ENCODE measurements at places on chromosomes 11 and 22. TPM values are rescaled to one million over a fixed set of nuclear protein-coding genes. Genes with fewer than 3 reads are reported as not detected.

Gene PDGFB
- 21.4 TPM for total RNA-seq

DNA sequence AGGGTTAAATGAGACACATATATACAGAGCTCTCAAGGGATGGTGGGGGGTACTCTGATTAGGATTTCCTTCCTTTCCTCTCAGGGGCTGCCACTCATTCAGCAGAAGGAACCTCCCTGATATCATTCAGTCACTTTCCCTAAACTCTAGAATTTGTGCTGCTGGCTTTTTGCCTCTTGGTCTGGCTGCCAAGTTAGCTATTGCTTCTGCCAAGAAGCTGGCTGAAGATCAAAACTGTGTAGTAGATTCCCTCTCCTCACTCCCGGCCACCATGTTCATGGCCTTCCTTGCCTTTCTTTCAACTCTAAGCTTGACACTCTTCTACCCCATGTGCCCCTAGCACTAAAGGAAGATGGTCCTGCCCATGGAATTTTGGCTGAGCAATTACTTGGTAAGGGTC lies 18.7 kb downstream of the SLC6A5 start:
- H3K36me3 ChIP-seq: no peaks in the 10 kb centered on the region
- H3K4me3 ChIP-seq: no peak overlapping the region
- no peak overlapping the region for H3K27ac ChIP-seq
- no peak for DNase-seq
- peaks cover 33% of the 10 kb centered on the region for H3K27me3 ChIP-seq
- no peaks in the 10 kb centered on the region for H3K4me1 ChIP-seq

- H3K4me3 ChIP-seq: no peak overlapping the region
- H3K36me3 ChIP-seq: no peaks in the 10 kb centered on the region
These were observed 284.8 kb downstream of the CADM1 start for GRCh38 chr11:115219376-115219775.

GRCh38 chr22:48099251-48099650 lies 1336.8 kb downstream of the TBC1D22A start:
- H3K27me3 ChIP-seq: peaks cover 84% of the 10 kb centered on the region
- no peaks in the 10 kb centered on the region for H3K4me1 ChIP-seq
- H3K4me3 ChIP-seq: no peak overlapping the region
- no peaks in the 10 kb centered on the region for H3K36me3 ChIP-seq
- no peak for DNase-seq

Gene NRGN
- total RNA-seq: 1.4 TPM

Gene KCNK7
- total RNA-seq: 0.99 TPM

- H3K4me3 ChIP-seq: no peak overlapping the region
- H3K4me1 ChIP-seq: no peaks in the 10 kb centered on the region
- H3K27ac ChIP-seq: no peak overlapping the region
- no peak for DNase-seq
- no peaks in the 10 kb centered on the region for H3K27me3 ChIP-seq
These were observed 31.3 kb downstream of the MPPED1 start for GRCh38 chr22:43443152-43443471.

- H3K4me3 ChIP-seq: peak overlapping the region; percentile 98
- no peak for DNase-seq
- H3K27me3 ChIP-seq: no peaks in the 10 kb centered on the region
- H3K27ac ChIP-seq: peak overlapping the region; percentile 96
- H3K4me1 ChIP-seq: peaks cover 31% of the 10 kb centered on the region
These were observed 539 bp downstream of the SIRT3 start for GRCh38 chr11:235609-235996.

Gene STK33
- total RNA-seq: 19.0 TPM

Gene SLC17A6
- total RNA-seq: not detected

Gene CABP4
- total RNA-seq: 0.50 TPM

DNA sequence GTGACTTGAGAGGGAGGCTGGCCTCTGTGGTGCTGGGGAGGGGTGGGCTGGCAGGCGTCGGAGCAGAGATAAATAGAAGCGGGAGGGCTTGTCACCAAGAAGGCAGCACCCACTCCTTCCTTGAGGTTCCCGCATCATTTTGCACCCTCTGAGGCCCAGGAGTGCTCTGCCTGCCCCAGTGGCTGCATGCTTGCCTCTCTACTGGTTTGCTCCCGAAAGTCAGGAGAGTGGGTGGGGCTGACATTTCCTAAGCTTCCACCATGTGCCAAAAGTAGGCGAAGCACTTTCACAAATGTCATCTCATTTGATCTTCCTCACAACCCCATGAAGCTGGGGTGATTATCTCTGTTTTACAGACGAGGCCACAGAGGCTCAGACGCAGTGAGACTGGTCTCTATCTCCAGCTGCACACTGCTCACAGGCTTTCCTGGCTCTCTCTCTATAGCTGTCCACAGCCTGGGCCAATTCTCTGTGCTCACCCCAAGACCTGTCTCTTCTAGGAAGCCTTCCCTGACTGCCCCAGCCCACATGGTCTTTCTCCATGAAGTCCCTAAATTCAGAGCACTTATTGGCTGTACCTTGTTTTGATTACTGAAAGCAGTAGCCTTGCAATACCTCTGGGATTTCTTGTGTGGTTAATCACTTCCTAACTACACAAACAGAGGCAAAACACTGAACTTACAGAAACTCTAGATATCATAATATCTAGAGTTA lies 2.6 kb upstream of the UCP3 start:
- no peaks in the 10 kb centered on the region for H3K36me3 ChIP-seq
- peaks cover 7% of the 10 kb centered on the region for H3K4me1 ChIP-seq
- H3K27me3 ChIP-seq: no peaks in the 10 kb centered on the region
- DNase-seq: no peak
- H3K4me3 ChIP-seq: no peak overlapping the region

DNA sequence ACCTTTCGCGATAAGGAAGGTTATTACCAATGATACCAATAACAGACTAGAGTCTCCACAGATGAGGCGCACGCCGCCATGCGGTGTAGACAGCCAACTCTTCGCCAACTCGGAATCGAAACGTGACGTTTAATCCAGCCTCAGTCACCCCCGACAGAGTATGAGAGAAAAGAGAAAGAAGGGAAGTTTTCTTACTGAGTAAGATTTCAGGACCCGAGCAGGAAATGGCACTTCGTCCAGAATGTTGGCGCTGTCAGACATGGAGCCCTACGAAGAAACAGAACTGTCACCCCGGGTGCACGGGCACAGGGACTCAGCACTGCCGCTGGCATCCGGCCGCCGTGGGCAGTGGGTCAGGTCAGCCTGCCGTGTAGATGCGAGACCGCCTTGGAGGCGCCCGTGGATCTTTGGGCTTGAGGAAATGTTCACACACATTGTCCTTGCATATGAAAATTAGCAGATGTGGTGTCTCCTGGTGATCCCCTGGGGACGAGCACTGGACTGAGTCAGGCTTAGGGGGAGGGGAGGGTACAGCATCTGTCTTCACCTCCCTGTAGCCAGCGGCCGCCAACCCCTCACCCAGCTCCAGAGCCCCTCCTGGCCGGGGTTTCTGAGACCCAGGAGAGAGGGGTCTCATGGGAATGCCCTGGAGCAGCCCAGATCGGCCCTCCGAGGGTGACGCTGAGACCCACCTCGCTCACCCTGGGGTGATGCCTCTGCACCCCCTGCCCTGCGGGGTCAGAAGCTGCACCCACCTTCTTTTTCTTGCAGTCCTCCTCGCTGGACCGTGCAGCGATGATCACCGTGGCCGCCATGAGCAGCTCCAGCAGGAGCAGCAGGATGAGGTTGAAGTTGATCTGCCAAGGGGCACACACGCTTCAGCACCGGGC lies 8.3 kb downstream of the MLC1 start:
- H3K36me3 ChIP-seq: no peaks in the 10 kb centered on the region
- no peaks in the 10 kb centered on the region for H3K4me1 ChIP-seq
- no peak overlapping the region for H3K4me3 ChIP-seq
- DNase-seq: no peak
- no peaks in the 10 kb centered on the region for H3K27me3 ChIP-seq

Gene MS4A8
- total RNA-seq: not detected

- H3K4me3 ChIP-seq: no peak overlapping the region
- H3K36me3 ChIP-seq: no peaks in the 10 kb centered on the region
- peaks cover 12% of the 10 kb centered on the region for H3K4me1 ChIP-seq
- H3K27ac ChIP-seq: no peak overlapping the region
- H3K27me3 ChIP-seq: no peaks in the 10 kb centered on the region
These were observed 734.7 kb downstream of the KCNA4 start for GRCh38 chr11:29282088-29282487.

GRCh38 chr11:64887757-64888405 lies 9.5 kb upstream of the EHD1 start:
- H3K27ac ChIP-seq: peak overlapping the region; percentile 79
- no peak for DNase-seq
- H3K4me1 ChIP-seq: peaks cover 19% of the 10 kb centered on the region
- H3K4me3 ChIP-seq: peak overlapping the region; percentile 34

GRCh38 chr11:87394924-87395323 lies 357.2 kb downstream of the TMEM135 start:
- no peak for DNase-seq
- no peaks in the 10 kb centered on the region for H3K4me1 ChIP-seq
- H3K4me3 ChIP-seq: no peak overlapping the region
- H3K36me3 ChIP-seq: no peaks in the 10 kb centered on the region
- no peaks in the 10 kb centered on the region for H3K27me3 ChIP-seq

DNA sequence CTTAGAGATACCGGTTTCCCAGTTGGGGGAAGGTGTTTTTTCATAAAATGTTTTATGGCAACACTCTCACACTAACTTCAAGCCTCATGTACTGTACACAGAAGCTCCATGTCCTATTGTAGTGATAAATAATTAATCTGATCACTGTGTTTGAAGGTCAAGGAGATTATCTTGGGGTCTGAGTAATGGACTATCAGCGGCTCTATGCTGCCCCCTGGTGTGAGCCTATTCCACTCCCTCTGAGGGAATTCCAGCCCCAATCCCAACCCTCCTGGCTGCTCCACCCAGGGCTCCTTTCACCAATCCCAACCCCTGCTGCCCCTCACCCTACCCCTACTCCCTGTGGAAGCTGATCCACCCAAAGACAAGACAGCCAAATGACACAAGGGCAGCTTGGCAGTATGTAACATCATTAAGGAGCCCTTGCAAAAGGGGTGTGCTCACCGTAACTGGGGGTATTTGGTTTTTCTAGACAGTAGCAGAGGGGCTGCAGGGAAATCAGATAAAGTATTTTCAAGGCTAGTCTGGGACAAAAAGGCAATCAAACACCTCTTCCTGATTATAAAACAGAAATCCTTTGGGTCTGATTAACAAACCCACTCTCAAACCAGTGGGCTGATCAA lies 22.3 kb downstream of the HPS4 start:
- no peak overlapping the region for H3K27ac ChIP-seq
- H3K27me3 ChIP-seq: no peaks in the 10 kb centered on the region
- no peak overlapping the region for H3K4me3 ChIP-seq
- peaks cover 90% of the 10 kb centered on the region for H3K36me3 ChIP-seq
- DNase-seq: no peak

DNA sequence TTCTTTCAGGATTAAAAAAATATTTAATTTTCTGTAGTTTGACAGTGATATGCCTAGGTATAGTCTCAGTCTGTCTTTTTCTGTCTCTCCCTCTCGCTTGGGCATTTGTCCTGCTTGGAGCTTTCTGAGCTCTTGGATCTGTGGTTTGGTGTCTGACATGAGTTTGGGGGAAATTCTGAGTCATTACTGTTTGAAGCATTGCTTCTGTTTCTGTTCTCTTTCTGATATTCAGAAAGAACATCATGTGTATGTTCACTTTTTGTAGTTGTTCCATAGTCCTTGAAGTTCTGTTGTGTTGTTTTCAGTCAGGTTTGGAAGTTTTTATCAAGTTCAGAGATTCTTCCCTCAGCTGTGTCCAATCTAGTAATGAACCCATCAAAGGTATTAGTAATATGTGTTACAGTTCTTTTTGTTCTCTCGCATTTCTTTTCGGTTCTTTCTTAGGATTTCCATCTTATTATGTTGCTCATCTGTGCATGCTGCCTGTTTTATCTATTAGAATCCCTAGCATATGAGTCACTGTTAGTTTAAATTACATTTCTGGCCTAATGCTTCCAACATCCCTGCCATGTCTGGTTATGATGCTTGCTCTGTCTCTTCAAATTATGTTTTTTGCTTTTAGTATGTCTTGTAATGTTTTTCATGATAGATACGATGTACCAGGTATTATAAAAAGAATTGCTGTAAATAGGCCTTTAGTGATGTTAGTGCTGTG lies 48.4 kb downstream of the DDX10 start:
- H3K36me3 ChIP-seq: peaks cover 61% of the 10 kb centered on the region
- no peak for DNase-seq
- H3K27me3 ChIP-seq: no peaks in the 10 kb centered on the region
- no peaks in the 10 kb centered on the region for H3K4me1 ChIP-seq

- no peak overlapping the region for H3K27ac ChIP-seq
- H3K4me3 ChIP-seq: no peak overlapping the region
- no peaks in the 10 kb centered on the region for H3K4me1 ChIP-seq
- DNase-seq: peak; percentile 60
These were observed 955.6 kb downstream of the OPCML start for GRCh38 chr11:132576706-132577105.

Gene CSRP3
- total RNA-seq: not detected

Gene AQP11
- total RNA-seq: under 0.01 TPM

DNA sequence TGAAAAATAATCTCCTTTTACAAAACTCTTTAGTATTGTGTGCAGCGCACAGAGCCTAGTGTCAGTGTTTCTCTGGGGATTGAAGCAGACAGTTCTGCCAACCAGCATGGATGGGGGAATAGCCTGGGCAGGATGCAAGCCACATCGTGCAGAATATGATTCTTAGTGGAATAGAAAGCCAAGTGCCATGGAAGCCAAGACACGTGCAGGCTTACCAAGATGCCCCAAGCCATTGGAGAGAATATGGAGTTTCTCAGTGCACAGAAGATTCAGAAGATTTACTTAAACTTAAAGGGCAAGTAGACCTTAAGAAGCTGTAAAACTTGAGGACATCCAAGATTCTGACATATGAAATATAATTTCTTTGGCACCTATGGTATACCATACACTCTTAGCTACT lies 917.6 kb downstream of the NTM start:
- H3K4me3 ChIP-seq: no peak overlapping the region
- H3K4me1 ChIP-seq: no peaks in the 10 kb centered on the region
- H3K36me3 ChIP-seq: no peaks in the 10 kb centered on the region
- DNase-seq: no peak

Gene CNTF
- 1.3 TPM for total RNA-seq
